Stimulated activated CD8-positive, alpha-beta memory T cell treated with anti-CD3 and anti-CD28 coated beads, Interleukin-15, amount 100 ng/mL, for 4 hours (primary cell): ENCODE measurements at places on chromosomes 7 and 10.

- DNase-seq = no peak
Measured at GRCh38 chr10:69343905-69344304, 65.6 kb downstream of the HK1 start.

- DNase-seq = no peak
Measured at GRCh38 chr7:151320263-151320845, 21.3 kb upstream of the NUB1 start.

- no peak for DNase-seq
Measured at GRCh38 chr10:30059209-30060107, at the start of gene JCAD. Gene JCAD, minus strand, starts transcription at chr10:30059586. Its CDS starts 11,774 bp downstream, at chr10:30047812.

DNA sequence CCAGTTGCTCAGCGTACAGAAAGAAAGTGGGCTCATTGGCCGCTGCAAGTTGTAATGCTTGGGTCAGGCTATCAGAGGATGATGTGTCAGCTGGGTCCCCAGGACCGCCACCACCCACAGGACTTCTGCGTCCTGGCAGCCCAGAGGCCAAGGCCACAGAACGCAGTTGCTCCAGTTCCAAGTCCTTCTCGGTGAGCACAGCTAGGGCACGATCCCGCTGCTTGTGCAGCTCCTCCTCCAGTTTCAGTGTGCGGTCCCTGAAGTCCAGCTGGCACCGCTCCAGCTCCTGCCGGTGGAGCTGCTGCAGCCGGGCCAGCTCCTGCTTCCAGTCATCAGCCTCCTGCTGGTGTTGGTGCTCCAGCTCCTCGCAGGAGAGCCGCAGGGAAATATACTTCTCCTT lies 3.0 kb downstream of the GCC1 start:
- DNase-seq = no peak

DNA sequence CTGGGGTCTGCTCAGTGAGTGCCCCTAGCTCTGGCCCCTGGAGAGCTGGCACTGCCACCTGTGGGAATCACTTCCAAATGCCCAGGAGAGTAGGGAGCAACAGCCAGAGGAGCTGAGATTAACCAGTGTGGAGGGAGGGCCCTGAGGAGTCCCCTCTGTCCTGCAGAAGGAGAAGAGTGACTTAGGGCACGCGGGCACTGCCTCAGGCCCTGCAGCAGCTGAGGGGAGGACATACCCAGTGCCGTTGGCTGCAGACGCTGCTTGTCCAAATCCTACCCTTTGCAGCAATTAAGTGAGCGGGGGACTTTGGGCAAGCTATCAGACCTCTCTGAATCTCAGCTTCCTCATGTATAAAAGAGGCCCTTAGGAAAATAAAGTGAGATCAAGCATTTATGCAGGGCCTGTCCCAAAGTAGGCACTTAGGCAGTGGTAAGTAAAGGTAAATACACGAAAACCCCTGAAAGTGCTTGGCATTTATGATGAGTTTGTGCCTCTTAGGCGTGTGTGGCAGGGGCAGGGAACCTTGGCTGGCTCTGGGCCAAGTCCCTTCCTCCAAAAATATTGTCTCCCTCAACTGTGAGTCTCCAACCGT lies 16.9 kb downstream of the PRF1 start:
- no peak for DNase-seq

- no peak for DNase-seq
Measured at GRCh38 chr7:64870656-64871055, 32.4 kb upstream of the ZNF273 start.

- no peak for DNase-seq
Measured at GRCh38 chr10:32149252-32149955, 93.2 kb upstream of the KIF5B start.

GRCh38 chr7:69564454-69565417 lies 33.5 kb upstream of the AUTS2 start:
- DNase-seq = no peak

DNA sequence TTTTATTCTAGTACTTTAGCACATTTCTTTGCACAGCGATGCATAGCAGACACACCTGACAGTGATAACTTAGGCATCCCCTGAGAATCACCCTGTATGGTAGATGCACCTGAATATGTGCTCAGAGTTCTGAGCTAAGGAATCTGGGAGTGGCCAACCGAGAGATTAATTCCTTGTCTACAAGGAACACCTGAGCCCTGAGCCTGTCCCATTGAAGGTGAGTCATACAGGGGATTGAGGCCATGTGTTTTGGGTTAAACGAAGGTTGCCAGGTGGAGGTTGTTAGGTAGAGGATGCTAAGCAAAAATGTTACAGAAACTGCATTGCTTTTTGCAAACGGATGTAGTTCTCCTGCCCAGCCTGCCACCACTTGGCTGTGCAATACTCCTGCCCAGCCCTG lies 128.9 kb downstream of the AMPH start:
- no peak for DNase-seq

GRCh38 chr10:6478722-6479121 lies 101.4 kb downstream of the PRKCQ start:
- DNase-seq = no peak

DNA sequence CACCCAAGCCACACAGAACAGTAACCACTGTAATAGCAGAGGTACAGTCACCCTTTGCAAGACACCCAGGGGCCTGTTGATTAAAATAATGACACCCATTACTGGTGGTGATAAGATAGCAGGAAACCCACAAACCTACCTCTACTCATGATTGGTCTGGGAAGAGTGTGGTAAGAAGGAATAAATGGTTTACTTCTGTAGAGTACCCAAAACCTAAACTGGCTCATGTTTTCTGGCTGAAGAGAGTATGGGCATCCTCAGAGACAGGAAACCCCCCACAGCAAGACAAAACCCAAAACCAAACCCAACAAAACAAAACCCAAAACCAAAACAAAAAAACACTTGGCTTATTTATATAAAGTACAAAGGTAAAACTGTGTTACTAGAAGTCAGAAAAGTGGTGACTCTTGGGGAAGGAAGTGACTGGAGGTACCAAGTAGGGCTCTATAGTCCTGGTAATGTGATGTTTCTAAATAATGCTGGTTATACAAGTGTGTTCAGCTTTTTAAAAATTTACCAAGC lies 15.5 kb upstream of the DNAJB12 start:
- no peak for DNase-seq

DNA sequence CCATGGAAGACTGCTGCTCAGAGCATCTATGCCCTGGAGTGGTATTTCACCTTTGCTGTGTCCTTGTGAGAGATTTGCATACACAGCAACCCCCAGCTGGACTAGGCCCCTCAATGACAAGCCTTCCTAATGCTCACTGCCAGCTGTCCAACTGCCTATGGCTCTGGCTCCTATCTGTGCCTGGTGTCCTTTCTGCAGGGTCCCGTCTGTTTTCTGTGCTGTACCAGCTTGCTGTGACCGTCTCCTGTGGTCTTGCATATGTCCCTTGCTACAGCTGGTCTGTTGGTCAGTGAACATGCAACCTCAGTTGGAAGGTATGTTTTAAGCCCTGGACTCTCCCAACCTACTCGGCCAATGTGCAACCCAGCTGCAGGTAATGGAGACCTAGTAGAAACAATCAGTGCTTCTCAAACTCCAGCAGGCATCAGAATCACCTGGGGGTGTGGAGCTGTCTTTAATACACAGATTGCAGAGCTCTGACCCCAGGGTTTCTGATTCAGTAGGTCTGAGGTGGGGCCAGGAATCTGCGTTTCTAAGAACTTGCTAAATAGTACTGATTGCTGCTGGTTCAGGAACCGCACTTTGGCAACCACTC lies 306.4 kb upstream of the ZNF32 start:
- no peak for DNase-seq

DNA sequence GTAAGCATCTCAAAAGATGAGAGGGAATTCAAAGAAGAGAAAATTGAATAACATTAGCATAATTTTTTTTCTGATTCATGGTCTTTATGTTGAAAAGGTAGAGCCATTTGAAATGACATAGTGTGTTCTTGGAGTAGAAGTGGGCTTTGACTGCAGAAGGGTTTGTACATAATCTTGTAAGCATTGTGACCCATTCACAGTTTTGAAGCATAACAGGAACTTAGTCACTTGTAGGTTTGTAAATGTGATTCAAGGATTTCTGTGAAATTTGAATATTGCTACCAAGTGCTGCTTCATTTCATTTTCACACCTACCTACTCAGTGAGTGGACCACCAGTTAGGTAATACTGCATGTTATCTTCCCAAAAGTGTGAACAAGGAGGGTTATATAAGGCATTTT lies 68.6 kb downstream of the PON1 start:
- DNase-seq = no peak

GRCh38 chr10:122557516-122557915 lies 3.0 kb upstream of the DMBT1 start:
- no peak for DNase-seq

- no peak for DNase-seq
Measured at GRCh38 chr7:87960239-87960638, 26.2 kb downstream of the ADAM22 start.

DNA sequence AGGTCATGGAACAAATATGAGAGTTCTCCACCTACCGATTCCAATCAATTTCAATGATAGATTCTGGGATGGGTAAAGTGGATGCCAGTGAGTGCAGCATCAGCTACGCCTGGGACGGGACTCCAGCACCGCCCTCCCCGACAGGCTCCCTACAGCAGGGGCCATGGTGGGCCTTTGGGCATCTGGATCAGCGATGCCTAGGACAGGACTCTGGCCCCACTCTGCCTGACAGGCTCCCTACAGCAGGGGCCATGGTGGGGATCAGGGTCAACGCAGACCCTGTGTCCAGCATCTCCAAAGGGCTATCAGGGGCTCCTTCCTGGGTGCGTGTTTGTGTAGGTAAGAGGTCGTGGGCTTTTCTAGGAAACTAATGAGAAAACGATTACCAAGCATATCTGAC lies 111.2 kb upstream of the TCERG1L start:
- no peak for DNase-seq

DNA sequence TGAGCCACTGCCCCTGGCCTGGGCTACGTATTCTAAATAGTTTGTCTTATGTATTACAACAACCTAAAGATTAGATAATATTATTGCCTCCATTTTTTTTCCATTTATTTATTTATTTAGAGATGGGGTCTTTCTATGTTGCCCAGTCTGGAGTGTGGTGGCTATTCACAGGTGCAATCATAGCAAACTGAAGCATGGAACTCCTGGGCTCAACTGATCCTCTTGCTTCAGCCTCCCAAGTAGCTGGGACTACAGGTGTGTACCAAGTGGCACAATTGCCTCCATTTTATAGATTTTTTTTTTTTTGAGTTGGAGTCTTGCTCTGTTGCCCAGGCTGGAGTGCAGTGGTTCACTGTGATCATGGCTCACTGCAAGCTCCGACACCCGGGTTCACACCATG lies 6.5 kb upstream of the TRA2A start:
- no peak for DNase-seq

DNA sequence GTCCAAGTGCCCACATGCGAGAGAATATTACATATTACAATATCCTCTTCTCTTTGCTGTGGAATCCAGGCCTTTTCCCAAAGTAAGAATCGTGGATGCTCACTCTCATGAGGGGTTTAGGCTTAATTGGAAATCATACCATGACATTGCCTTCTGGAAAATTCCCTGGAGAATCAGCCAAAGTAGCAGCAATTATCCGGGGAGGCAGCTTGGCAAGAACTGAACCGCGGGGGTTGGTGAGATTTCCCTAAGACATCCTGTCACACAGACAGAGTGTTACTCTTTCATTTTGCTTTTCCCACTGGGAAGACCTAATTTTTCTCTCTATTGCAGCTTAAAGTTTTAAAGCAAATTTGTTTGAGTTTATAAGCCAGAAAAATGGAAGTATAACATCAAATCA lies 463.6 kb upstream of the DPP6 start:
- no peak for DNase-seq

- DNase-seq = no peak
Measured at GRCh38 chr10:117248750-117249465, 8.0 kb downstream of the SLC18A2 start.

DNA sequence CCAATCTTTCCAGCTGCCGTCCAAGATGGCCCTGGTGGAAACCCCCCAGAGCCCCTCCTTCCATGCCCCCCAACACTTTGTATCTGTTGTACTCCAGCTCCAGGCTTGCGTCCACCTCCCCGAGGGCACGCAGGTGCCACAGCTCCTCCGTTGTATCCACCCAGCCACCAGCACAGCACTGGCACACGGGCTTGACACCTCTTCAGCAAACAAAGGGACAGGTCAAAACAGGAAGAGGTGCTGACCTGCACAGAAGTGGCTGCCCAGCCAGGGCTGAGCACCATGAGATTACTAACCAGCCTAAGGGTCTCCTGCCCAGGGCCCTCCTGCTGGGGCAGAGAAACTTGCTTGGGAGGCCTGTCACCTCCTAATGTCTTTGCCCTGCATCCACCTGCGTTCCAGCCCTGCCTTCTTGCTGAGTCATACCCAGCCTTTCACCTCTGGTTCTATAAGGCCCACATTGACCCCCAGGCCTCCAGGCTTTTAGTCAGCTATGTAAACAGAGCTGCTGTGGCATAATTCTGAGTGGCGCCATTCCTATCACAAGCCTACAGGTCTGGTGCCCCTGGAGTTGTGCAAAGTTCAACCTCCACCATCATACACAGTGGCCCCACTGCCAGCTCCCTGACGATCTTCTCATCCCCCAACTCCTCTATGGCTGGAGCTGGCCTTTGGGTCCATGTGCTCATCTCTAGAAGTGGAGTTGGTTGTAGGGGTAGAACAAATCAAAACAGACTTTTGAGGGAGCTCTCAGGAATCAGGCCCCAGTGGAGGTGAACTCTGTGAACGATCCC lies 20.9 kb downstream of the SLC29A3 start:
- no peak for DNase-seq

- no peak for DNase-seq
Measured at GRCh38 chr10:130009228-130009627, 45.2 kb upstream of the EBF3 start.

GRCh38 chr10:71971311-71971731 lies 7.1 kb downstream of the CHST3 start:
- DNase-seq = no peak

DNA sequence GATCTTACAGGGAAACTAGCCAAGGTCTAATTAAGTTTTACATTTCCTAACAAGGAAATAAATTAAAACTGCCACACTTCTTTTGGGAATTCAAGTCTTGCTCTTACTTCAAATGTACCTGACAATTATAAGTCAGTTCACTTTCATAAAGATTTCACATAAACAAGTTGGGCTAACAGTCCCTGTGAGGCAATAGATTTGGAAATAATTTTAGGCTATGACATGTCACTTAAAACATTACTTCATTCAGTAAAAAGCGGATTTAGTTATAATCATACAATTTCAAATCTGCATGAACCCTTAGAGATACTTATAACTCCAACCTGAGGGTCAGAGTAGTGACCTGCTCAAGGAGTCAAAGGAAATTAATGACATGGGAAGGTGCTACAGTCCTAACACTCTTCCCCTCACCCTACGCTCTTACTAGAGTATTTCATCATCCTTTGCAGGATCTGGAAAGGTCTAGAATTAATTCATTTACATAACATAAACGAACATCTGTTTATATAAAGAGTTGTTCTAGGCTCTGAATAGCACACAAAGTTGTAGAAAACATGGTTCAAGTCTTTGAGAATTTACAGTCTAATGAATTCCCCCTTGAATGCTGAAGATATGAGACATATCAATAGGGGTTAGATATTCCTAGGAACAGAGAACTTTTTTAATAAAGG lies 32.3 kb upstream of the DNAJB12 start:
- DNase-seq = no peak

DNA sequence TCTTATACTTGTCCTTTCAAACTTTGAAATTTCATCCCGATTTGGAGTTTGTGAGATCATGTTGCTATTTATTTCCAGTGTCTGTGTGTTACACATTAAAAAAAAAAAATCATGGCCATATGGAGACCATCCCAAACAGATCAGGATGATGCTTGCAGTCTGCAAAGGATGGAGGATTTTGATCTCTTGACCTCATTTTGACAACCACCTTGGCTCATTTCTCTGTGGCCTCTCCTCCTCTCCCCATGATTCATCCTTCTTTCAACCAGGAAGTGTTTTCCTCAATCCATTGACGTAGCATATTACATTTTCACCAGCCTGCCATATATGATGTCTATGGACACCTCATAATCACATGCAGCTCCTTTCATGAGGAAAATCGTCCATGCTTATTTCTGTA lies 68.9 kb upstream of the INSYN2A start:
- no peak for DNase-seq
